ENCODE measurements at places on chromosomes 2 and 18.

DNA sequence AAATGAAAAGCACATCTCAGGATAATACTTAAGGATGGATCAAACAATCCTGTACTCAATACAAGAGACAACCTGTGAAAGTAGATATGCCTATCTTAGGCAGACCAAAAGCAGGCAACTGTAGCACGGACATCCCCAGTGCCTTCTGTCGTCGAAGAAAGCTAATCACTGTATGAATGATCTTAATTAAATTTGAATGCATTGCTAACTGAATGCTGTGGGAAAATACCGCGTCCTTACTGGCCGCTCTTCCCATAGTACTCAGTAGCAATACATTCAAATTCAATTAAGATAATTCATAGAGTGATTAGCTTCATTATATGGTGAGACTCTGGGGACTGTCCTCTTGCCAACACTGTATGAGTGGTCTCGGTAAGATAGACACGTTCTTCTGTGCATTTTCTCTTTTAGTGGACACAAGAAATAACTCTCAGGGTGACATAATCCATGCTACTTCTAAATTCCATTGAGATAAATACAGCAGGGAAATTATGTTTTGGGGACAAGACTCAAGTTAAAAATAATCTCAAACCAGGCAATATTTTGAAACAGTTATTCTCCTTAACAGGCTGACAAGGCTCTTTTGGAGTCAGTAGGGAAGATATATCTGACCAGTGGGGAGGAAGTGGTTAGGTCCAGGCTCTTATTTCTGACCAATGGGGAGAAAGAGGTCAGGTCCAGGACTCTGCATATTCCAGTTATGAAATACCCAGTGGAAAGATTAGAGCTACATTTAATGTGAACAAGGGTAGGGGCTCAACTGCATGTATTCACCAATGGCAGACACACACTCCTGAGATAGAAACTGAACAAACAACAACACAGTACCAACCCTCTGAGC is 97.3 kb downstream of the DOCK10 start:
- no peak for DNase-seq

GRCh38 chr2:129764376-129765325 is 214.8 kb upstream of the RAB6C start:
- no peak for DNase-seq

DNA sequence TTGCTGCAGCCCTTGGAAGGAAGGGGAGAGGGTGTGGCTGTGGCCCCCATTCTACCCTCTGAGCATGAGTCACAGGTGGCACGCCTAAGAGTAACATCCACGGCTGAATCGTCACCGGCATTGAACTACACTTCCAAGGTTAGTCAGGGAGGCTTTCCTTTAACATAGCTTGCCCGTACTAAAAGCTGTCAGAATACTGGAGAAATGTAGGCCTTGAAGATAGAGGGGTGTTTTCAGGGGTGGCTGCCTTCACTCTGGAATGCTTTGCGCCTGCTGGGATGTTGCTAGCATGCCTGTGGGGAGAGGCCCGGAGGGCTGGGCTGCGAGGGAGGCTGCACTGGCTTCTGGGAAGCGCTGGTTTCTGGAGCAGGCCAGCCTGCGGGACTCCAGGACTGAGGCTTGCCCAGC is 333.7 kb downstream of the AGAP1 start:
- DNase-seq: no peak

GRCh38 chr2:187939180-187939579 is 352.5 kb upstream of the GULP1 start:
- no peak for DNase-seq

DNA sequence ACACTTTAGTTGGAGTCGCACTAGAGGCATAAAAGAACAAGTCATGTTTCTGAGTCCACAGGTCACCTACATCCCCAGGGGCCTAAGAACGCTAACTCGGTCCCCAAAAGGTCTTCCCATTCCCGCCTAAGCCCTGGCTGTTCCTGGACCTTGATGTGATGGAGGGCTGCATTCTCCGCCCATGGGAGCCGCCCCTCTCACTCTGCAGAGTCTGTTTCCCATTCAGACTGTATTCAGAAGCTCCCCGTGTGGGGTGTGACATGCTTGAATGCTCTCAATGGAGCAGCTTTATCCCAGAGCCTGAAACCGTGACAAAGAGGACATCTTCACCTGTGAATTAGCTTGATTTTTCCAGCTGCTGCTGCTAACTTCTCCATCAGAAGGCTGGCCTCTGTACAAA is 319.0 kb upstream of the KLHL29 start:
- no peak for DNase-seq

DNA sequence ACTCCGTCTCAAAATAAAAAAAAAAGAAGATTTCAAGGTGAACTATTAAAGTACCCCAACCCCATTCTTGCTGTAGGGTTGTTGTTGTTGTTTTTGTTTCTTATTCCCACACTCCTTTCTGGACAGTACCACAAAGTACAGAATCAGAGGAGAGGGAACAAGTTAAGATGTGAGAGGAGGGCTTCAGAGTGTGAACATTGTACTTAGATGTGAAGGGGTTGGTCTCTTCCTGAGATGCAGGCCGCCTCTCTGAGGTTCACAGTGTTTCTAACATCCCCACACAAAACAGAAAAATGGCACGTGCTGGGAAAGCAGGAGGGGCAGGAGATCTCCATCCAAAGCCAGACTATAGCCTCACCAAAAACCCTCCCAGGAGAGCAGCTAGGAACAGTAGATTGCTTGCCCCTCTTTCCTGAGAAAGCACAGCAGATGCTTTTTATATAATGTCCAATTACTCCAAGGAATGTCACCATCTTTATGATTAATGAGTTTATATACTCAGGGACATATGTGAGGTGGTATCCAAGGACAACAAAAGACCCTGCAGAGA is 22.6 kb downstream of the ADD2 start:
- DNase-seq: no peak

DNA sequence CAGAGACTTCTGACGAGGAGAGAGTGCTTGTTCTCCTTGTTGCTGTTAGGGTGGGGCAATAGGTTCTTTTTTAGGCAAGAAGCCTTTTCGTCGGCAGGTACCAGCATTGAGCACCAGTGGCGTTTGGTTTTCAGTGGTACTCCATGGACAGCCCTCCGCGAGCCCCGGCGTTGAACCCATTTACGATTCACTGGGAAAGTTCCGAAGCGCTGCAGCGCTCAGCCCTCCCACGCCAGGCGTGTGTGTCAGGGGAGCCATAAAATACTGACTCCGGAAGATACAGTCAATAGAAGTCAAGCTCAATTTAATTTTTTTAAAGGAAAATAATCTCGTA is 494 bp upstream of the ROCK1 start:
- DNase-seq: no peak

DNA sequence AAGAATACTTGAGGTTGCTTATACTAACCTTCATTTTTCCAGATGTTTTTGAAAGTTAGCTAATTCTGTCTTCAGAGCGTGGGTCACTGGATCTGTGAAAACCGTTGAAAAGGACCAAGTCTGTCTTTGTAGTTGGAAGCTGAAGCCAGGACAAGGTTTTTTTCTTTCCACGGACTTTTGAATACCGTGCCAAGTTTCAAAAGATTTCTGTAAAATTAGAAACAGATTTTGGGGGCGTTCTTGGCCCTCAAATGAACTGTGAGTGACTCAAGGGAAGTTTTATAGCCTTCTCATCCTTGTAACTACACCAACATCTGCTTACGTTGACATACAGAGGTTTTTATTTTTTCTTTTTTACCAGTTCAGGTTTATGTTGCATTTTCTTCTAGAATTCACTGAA is at the start of gene FAP:
FAP (minus strand) TSS at position 152 of the 400 bp plus-strand sequence; CDS start at position 34, 118 bp downstream.
- DNase-seq: no peak

DNA sequence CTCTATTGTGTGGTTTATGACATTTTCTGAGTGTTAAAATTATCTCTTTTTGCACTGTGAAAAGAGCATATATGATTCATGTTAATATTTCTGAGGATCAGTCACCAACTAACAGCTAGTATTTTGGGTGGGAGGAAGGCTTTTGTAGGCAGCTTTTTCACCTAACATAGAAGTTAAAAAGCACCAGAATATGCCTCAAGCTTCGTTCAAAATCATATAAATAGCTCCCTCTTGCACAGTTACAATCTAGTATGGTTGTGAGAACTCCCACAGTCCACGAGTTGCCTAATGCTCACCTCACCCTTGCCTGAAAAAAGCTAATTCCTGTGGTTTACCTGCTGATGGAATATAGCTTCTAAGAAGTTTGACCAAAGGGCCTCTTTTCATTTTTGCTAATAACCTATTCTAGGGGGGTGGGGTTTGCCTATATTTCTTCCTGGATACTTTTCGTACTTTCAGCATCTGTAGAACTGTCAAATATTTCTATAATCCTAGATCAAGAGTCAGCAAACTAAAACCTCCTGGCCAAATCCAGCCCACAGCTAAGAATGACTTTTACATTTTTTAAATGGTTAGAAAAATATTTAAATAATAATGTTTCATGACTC is 167.1 kb upstream of the FOSL2 start:
- DNase-seq: no peak

- no peak for DNase-seq
Measured at GRCh38 chr2:47321006-47321405, 82.0 kb upstream of the MSH2 start.

GRCh38 chr18:12066910-12067511 is 26.6 kb upstream of the ANKRD62 start:
- DNase-seq: no peak

DNA sequence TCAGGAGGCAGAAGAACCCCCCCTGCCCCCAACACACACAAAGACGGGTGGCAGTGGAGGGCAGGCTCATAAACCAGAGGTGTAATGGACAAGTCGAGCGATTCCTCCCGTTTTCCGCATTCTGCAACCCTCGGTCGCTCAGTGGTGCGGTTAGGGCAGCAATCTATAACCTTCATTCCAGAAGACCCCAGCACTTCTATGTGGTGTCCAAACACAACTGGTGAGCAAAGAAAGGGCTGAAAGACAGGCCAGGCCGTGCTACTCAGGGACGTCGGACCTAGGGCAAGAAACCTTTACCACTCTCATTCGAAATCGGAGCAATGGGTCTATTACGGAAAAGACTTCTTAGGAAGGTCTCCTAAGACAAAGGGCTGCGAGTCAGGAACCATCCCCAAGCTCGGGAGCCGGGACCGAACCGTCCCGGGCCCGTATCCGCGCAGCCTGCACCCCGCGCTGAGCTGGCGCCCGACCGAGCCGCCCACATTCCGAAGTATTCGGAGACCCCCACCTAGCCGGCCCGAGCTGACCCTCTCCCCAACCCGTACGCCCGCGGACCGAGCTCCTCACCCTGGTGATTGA is 568 bp downstream of the ARL5A start:
- DNase-seq: no peak

- DNase-seq: no peak
Measured at GRCh38 chr2:66156171-66156570, 278.8 kb upstream of the MEIS1 start.

GRCh38 chr2:120110507-120110906 is 97.6 kb downstream of the EPB41L5 start:
- no peak for DNase-seq

DNA sequence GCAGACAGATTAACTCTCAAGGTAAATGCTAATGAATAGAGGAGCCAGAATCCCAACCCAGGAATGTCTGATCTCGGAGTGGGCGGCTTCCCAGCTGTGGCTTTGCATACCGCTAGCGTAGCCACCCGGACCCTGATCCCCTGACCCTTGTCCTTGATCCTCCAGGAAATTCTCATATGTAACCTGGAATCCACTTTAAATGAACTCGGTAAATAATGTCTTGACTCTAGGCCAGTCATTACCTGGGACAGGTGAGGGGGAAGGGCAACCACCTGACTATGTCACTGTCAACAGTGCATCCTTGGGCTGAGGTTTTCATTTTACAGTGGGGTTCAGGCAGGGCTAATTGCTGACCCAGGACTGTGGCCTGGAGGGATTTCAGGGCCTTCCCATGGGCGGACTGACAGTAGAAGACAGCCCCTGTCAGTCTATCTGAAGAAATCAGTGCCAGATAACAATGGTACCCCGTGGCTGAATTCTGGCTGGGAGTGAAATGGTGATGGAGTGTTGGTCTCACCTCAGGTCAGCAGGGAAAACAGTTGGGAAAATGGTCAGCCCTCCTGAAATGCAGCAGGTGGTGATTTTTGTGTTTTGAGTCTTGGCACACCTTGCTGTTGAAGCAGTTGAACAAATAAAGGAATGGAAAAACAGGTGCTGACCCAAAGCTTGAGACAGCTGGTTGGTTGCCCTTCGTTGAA is 9.6 kb downstream of the ACKR3 start:
- no peak for DNase-seq

DNA sequence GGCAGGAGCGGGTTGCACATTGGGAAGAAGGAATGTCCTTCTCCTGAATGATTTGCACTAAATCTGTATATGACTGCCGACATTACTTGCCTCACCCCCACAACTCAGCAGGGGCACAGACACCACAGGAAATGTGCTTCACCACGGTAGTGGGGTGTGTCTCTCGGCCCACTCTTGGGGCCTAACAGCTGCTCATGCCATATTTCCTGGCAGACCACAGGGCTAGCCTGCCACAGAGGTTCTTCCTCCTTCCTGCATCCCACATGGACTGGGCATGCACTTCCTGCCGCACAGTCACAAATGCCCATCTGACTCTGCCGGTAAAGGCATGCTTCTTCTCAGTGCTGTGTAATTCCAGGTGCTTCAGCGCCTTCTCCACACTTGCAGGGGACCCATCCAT is 10.3 kb upstream of the PAPOLG start:
- peak; percentile 27 for DNase-seq

DNA sequence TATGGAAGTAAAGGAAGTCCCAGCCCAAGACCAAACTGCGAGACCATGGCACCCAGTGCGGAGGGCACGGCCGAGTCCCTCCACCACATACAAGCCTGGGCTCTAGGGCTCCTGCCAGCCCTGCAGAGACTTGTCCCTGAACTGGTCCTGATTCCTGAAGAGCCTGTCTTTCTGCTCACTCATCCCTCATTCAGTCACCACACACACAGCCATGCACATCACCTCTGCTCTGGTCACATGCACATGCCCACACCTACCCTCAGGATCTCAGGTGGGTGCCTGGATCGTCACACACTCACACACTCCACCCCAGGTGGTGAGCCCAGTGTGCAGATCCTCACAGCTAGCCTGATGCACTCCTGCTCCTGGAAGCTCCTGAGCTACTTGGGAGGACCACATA is 71.4 kb upstream of the LAPTM4A start:
- no peak for DNase-seq

Measured in bone marrow (tissue), 2 donors.